ENCODE measurements at places on chromosomes 12 and 14.

DNA sequence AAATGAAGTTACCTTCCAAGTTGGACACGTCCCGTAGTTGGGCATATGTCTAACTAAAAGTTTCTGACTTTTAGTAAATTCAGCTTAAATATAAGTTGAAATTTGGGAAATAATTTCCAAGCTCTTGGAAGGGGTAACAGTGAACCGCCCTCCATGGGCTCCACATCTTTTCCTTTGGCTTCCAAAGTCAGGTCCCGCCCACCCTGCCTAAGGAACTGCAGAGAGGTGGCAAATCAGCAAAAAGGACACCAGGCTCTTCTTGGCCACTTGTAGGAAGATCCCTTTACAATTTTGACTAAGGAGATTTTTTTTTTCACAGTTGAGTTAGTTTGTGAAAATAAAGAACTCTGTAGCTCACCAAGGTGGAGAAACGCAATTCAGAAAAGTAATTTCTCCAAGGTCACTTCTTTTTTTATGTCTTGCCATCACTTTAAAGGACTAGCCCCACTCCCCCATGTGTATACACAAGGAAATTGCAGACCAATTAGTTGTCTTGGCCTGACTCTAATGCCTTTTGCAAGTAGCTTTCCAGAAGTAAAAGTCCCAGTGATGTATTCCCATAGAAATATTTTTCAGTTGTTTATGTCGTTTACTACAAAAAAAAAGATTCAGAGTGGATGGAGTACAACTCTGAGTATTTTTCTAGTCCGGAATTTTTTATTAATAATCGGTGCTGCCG lies 181.2 kb downstream of the PELI2 start:
- DNase-seq: no peak

DNA sequence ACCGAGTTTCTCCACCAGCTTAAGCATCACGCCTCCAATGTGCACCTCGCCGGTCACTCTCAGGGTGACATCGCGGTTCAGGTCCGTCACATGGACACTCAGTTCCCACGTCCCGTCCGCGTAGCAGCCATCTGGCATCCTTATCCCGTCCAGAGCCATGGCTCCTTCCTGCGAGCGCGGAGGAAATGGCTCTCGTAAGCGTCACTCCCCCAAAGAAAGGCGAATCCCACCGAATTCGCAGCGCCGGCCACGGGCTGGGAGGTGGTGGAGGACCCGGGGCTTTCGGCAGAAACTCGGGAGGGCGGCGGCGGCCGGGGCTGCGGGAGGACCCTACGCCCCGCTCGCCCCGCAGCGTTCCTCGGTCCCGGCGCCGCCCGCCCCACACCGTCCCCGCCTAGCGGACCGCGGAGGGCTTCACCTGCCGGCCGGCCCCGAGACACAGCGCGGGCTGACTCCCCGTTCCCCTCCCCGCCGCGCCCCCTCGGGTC lies 396 bp downstream of the FERMT2 start:
- peak; percentile 2 for DNase-seq

DNA sequence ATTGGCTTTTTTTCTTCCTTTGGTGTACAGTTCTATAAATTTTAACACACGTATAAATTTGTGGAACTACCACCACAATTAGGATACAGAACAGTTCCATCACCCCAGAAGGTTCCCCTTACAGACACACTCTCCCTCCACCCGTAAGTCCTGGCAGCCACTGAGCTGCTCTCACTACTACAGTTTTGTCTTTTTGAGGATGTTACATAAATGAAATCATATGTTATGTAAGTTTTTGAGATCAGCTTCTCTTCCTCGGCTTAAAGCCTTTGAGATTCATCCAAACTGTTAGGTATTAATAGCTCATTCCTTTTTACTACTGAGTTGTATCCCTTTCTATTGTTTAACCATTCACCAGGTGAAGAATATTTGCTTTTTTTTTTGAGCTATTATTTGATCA lies 74.3 kb upstream of the SLC24A4 start:
- DNase-seq: no peak

DNA sequence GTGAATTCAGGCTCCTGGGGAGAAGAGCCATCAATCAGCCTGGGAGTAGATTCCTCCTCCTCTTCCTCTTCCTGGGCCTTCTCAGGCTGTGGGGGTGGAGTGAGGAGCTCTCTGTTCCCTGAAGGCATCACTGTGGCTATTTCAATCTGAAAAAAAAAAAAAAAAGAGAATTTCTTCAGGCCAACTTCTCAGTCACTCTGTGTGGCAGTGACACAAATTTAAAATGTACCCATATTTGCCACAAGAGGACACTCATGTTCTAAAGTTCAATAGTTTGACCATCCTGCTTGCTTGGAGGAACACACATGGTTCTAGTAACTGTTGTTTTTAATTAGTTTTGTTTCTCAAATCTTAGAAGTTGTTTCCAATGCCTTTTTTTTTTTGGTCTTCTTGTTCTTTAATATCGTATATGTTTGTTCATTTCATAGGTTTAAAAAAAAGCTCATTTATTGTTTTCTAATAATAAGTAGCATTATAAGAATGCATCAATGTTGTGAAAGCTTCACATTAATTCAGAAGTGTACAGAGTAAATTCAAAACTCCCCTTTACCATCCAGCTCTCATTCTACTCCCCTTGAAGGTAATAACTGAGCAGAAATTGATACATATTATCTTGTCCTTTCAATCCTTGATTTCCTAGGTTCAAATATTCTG lies 23.3 kb upstream of the CCER1 start:
- DNase-seq: peak; percentile 61

DNA sequence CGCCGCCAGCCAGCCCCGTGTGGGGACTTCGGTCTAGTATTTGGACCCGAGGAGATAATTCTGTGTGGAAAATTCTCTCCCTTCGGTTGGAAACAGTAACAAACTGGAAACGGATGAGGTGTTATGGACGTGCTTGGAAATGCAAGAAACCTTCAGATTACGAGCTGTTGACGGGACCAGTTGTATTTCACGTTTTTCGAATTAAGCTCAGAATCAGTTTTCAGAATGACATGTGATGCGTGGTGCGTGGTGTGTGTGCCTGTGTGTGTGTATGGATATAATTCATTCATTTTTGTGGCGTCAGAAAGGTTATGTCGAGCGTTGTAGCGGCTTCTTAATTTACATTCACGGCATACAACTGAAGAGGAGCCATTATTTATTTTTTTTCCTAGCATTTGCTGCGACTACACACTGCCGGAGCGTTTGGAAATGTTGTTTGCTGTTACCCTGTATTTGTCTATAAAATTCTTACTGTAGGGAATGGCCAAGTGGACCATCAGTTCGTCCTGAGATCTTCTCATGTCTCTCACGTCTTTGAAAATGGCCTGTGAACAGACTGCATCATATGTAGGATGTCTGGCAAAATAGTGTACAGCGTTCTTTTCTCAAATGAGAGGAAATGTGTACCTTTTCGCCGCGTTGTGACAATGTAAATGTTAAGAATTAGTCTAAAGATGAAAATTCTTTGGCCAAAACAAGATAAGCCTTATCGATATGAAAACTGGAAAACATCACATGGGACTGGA lies 1.3 kb downstream of the TRAF3 start:
- peak; percentile 47 for DNase-seq

DNA sequence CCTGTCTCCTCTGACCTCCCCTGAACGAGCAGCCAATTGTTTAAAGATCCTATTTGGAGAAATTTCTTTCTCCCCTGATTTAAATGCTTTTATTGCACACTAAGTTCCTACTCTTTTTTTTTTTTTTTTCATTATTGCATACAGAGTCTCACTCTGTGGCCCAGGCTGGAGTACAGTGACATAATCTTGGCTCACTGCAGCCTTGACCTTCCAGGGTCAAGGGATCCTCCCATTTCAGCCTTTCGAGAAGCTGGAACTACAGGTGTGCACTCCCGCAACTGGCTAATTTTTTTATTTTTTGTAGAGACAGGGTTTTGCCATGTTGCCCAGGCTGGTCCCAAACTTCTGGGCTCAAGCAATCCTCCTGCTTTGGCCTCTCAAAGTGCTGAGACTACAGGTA lies 5.2 kb upstream of the P2RX7 start:
- no peak for DNase-seq

- DNase-seq: no peak
Observed at GRCh38 chr14:35020713-35021112, 25.4 kb upstream of the FAM177A1 start.

Data from NB4 (cell line).